ENCODE measurements at places on chromosomes 2 and 18. TPM values are rescaled to one million over a fixed set of nuclear protein-coding genes. Genes with fewer than 3 reads are reported as not detected.

DNA sequence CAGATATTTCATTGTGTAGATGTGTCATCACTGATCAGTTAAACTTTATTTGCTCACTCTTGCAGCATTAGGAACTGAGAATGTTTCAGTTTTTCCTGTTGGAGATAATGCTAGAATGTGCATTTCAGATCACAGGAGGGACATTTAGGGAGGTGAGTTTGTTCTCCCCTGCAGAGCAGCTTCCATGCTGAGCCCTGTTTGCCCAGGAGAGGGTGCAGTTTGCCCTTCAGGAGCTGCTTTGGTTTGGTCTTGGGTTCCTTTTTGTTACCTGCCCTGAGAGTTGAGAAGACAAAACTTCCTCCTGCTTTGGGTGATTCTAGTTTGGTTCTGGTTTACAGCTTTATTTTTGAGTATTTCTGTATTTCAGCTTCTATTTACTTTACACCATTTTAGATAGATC lies 49.9 kb downstream of the DGKD start:
- no peak overlapping the region for H3K27ac ChIP-seq
- no peaks in the 10 kb centered on the region for H3K36me3 ChIP-seq
- DNase-seq: peak; percentile 54

GRCh38 chr2:27280826-27281225 lies 1.4 kb upstream of the TRIM54 start:
- H3K36me3 ChIP-seq: no peaks in the 10 kb centered on the region
- no peaks in the 10 kb centered on the region for H3K4me1 ChIP-seq
- H3K27me3 ChIP-seq: no peaks in the 10 kb centered on the region
- H3K27ac ChIP-seq: no peak overlapping the region
- H3K4me3 ChIP-seq: no peak overlapping the region

DNA sequence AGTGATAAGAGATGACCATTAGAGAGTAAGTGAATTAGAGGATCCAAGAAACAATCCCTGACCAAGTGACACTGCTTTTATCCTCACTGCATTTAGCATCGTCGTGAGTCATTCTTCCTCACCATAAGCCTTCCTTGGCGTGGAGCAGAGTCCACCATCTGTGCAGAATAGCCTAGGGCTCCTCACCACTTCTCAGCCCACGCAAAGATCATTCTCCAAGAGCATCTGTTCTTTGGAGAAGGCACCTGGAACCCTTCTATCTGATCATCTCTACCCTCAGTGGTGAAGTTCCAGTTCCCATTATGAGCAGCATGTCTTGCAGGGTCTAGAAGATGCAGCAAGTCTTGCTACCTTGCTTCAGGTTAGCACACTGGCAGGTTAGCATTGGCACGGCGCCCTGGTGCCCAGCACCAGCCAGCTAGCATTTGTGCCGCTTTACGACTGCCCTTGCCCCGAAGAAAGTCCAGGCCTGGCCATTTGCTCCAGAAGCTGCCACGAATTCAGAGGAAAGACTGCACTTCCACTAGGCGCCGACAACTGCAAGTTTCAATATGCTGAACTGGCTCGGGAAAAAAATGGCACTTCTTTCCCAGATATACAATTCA lies 225.8 kb downstream of the TTC32 start:
- no peak overlapping the region for H3K4me3 ChIP-seq
- no peaks in the 10 kb centered on the region for H3K4me1 ChIP-seq
- no peak overlapping the region for H3K27ac ChIP-seq
- no peaks in the 10 kb centered on the region for H3K27me3 ChIP-seq
- H3K36me3 ChIP-seq: no peaks in the 10 kb centered on the region

- no peaks in the 10 kb centered on the region for H3K4me1 ChIP-seq
- H3K27me3 ChIP-seq: no peaks in the 10 kb centered on the region
- DNase-seq: no peak
- no peak overlapping the region for H3K4me3 ChIP-seq
- H3K27ac ChIP-seq: no peak overlapping the region
Observed at GRCh38 chr2:18379870-18380269, 180.6 kb downstream of the RDH14 start.

DNA sequence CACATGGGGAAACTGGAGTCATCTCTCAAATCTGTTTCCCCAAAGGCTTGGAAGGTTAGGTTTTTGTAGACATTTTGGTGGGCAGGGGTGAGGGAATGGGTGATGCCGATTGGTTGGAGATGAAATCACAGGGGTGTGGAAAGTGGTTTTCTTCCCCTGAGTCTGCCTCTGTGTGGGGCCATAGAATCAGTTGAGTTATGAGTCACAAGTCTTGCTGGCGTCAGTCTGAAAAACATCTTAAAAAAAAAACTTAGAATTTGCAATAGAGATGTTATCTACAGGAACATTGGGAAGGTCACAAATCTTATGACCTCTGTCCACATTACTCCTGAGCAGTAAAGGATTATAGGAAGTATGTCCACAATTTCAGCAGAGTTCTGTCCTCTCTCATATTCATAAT lies 314.6 kb downstream of the CNTNAP5 start:
- no peaks in the 10 kb centered on the region for H3K27me3 ChIP-seq
- H3K36me3 ChIP-seq: no peaks in the 10 kb centered on the region
- no peak overlapping the region for H3K4me3 ChIP-seq

DNA sequence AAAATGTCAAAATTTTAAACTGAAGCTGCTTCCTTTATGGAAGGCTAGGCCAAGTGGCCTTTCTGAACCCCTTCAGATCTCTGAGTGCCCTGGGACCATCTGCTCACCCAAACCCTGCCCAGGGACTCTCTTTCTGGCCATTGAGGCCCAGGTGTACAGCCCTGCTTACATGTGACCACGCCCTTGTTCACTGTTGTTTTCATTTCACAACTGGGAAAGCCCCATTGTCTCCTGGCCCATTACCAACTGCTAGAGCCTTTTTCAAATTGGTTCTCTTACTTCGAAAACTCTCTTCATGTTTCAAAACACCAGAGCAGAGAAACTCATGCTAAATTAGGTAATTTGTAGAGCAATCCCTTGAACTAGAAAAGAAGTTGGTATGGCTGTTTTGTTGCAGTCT lies 219.5 kb upstream of the TANK start:
- peaks cover 7% of the 10 kb centered on the region for H3K4me1 ChIP-seq
- no peaks in the 10 kb centered on the region for H3K36me3 ChIP-seq
- no peak for DNase-seq
- no peak overlapping the region for H3K27ac ChIP-seq
- H3K4me3 ChIP-seq: no peak overlapping the region
- no peaks in the 10 kb centered on the region for H3K27me3 ChIP-seq

- H3K36me3 ChIP-seq: no peaks in the 10 kb centered on the region
- no peaks in the 10 kb centered on the region for H3K27me3 ChIP-seq
- no peak overlapping the region for H3K4me3 ChIP-seq
- no peaks in the 10 kb centered on the region for H3K4me1 ChIP-seq
- no peak for DNase-seq
Observed at GRCh38 chr2:65373365-65373918, 59.0 kb downstream of the SPRED2 start.

GRCh38 chr2:66457545-66457944 lies 22.6 kb downstream of the MEIS1 start:
- no peak for DNase-seq
- H3K36me3 ChIP-seq: no peaks in the 10 kb centered on the region
- no peaks in the 10 kb centered on the region for H3K27me3 ChIP-seq
- no peaks in the 10 kb centered on the region for H3K4me1 ChIP-seq

DNA sequence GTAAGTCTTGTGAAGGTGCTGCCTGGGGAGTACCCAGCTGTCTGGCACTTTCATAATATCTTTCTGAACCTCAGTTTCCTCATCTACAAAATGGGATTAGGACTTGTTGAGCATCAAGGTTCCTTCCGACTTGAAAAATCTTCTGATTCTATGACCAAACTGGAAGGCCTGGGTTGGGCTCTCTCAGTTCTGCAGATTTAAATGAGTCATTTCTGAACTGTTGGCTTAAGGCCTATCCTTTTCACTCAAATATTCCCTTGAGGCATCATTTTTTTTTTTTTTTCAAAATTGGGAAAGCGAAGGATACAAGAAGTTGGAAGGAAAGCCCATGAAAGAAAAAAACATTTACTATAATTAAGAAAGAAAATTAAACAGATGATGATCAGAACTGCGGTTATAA lies 40.8 kb upstream of the CYP1B1 start:
- H3K27ac ChIP-seq: no peak overlapping the region
- peaks cover 5% of the 10 kb centered on the region for H3K27me3 ChIP-seq
- no peak overlapping the region for H3K4me3 ChIP-seq
- DNase-seq: no peak
- no peaks in the 10 kb centered on the region for H3K4me1 ChIP-seq

DNA sequence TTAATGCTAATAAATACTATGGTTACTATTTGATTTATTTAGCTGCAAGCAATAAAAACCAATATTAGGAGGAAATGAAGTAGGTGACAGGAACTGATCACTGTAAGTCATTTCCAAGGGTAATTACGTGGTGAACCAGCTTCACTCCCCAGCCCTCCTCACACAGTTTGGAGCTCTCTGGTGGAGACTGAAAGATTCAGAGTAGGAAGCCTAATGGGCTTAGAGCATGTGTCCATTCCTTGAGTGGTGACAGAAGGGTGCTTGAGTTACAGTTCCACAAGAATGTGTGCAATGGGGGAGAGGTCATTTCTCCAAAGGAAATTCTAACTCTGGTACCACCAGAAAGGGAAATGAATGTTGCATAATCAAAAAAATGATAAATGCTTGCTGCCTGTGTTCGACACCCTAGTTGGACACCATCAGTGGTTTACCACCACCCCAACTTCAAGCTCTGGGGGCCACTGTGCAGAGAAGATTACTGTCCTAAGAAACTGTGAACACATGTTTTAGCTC lies 285.1 kb upstream of the MMADHC start:
- H3K27ac ChIP-seq: no peak overlapping the region
- DNase-seq: no peak
- no peak overlapping the region for H3K4me3 ChIP-seq

DNA sequence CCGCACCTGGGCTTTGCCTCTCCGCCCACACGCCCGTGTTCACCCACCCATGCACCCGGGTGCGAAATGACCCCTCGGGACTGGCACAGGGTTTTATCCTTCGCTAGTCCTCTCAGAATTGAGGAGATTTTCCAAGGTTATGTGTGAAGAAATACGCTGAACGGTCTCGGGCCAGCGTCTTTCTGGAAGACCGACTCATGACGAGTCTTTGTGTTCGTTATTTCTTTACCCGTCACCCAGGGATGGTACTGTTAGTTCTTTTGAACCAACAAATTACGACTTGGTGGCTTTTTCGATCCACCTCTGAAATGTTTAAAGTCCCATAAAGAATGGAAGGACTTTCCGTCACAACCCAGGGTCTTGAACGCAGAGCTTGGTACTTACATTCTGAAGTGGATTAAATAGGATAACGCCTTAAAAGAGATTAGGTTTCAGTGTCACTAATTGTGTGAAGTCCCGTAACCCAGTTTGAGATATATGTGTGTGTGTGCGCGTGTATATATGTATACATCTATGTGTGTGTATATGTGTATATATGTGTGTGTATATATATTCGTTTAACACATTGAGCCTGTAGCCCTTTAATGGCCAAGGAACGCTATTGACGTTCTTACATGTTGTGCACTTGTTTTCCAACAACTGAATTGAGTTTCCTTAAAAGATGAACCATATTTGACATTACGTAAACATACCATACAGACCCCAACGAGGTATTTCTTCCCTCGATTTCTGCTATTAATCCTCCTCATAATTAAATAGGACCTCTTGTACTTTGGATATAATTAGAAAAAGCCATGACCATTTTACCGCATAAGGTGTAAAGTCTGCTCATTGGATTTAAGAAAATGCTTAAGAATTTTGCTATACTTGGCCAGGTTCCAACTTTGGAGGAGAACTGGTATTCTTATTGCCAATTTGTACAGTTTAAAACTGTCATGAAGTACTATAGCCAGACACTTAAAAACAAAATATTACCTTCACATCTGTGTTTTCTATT lies 889 bp downstream of the ZC3H15 start:
- H3K4me3 ChIP-seq: peak overlapping the region; percentile 97
- no peak for DNase-seq
- no peaks in the 10 kb centered on the region for H3K27me3 ChIP-seq
- no peaks in the 10 kb centered on the region for H3K36me3 ChIP-seq
- H3K27ac ChIP-seq: peak overlapping the region; percentile 99
- H3K4me1 ChIP-seq: peaks cover 69% of the 10 kb centered on the region

- no peak overlapping the region for H3K27ac ChIP-seq
- DNase-seq: no peak
- H3K27me3 ChIP-seq: peaks cover 3% of the 10 kb centered on the region
- H3K4me3 ChIP-seq: no peak overlapping the region
- no peaks in the 10 kb centered on the region for H3K36me3 ChIP-seq
Observed at GRCh38 chr18:74446631-74447403, 10.3 kb downstream of the DIPK1C start.

GRCh38 chr2:206518997-206519396 lies 75.7 kb downstream of the ADAM23 start:
- H3K4me1 ChIP-seq: no peaks in the 10 kb centered on the region
- DNase-seq: no peak
- H3K4me3 ChIP-seq: no peak overlapping the region
- no peaks in the 10 kb centered on the region for H3K36me3 ChIP-seq
- H3K27me3 ChIP-seq: no peaks in the 10 kb centered on the region
- no peak overlapping the region for H3K27ac ChIP-seq

DNA sequence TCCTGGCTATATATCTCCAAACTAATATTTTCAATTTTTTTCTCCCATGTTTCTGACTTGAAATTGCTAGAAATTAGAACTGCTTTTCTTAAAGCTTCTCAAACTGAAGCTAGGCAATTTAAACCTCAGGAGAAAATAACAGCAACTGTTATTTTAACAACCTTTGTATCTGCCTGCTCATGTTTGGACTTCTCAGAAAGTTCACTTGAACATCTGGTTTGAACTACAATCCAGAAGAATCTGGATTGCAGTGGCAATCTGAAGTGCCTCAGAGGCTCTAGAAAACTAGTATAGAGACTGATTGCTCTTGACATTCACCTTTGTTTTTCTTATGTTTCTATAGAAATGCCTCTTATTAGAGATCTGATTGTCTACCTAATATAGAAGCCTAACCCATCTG lies 64.1 kb downstream of the STAT4 start:
- no peaks in the 10 kb centered on the region for H3K27me3 ChIP-seq
- H3K36me3 ChIP-seq: no peaks in the 10 kb centered on the region
- peaks cover 5% of the 10 kb centered on the region for H3K4me1 ChIP-seq

DNA sequence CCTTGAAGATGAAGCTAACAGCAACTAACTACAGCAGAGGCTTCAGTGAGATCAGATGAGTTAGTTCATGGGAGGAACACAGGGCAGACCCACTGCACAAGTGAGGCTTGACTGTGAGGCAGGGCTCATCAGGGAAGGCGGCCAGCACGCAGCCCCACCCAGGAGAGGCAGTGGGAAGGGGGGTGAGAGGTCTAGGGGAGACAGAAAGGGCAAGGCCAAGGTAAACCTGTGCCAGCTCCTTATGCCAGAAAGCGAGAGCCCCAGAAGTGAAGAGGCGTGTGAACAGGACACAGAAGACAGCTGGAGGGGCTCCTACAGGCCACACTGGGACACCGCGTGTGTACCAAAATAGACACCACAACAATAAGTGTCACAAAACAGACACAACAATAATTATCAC lies 48.6 kb downstream of the ANO7 start:
- no peaks in the 10 kb centered on the region for H3K4me1 ChIP-seq
- no peak for DNase-seq
- no peak overlapping the region for H3K4me3 ChIP-seq

GRCh38 chr18:63099848-63100629 lies 219.5 kb downstream of the BCL2 start:
- H3K4me1 ChIP-seq: peaks cover 50% of the 10 kb centered on the region
- H3K4me3 ChIP-seq: no peak overlapping the region
- no peaks in the 10 kb centered on the region for H3K36me3 ChIP-seq
- no peaks in the 10 kb centered on the region for H3K27me3 ChIP-seq
- no peak for DNase-seq
- no peak overlapping the region for H3K27ac ChIP-seq

The PPIG gene
- total RNA-seq: 65.7 TPM

The RNF144A gene
- 14.9 TPM for total RNA-seq

The CDKL4 gene
- total RNA-seq: 0.13 TPM

Data from CD8-positive, alpha-beta memory T cell (primary cell).